ENCODE measurements at places on chromosomes 2 and 18.

GRCh38 chr18:55444536-55444935, 143.5 kb downstream of the TCF4 start:
- no peak for DNase-seq

DNA sequence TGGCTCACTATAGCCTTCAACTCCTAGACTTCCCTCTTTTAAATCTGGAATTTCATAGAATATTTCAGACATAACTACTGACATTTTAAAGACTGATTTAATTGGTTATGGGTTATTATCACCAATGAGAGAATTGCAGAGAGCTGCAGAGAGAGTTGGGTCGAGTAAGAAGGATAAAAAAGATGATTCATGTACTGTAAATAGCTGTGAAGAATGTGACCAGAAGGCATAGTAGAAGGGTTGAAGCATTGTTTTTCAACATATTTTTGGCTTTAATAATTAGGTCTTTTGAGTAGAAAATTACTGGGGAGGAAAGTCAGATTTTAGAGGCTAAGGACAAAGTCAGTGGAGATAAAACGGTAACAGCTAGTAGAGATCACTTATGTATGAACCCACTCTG, 503.2 kb upstream of the SLC8A1 start:
- no peak for DNase-seq

- no peak for DNase-seq
These were observed 192.8 kb upstream of the PID1 start for GRCh38 chr2:229463841-229464346.

DNA sequence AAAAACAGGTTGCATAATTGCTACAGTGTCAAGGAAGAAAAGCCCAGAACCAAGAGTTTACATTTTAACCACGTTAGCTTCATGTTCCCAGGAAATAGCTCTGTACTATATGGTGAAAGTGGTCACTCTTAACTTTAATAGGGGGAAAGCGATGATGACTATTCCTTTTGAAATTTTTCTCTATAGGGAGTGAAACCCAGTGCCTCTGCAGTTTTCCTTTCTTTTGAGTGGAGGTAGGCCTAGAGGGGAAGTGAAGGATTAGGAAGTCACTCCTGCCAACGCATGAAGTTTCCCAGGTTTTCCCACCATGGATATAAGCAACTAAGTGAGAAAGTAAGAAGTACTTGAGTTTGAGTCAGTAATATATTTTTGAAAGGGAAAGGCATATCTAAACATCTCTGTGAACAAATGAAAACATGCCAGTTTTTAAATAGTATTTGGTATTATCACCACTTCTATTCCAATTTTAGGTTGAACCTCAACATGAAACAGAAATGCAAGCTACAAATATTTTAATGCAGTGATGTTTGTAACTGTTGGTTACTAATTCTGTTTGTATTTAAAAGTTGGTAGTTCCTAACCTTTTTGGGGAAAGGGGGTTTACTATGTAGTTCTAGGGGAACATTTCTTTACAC, 91.9 kb downstream of the VRK2 start:
- no peak for DNase-seq

DNA sequence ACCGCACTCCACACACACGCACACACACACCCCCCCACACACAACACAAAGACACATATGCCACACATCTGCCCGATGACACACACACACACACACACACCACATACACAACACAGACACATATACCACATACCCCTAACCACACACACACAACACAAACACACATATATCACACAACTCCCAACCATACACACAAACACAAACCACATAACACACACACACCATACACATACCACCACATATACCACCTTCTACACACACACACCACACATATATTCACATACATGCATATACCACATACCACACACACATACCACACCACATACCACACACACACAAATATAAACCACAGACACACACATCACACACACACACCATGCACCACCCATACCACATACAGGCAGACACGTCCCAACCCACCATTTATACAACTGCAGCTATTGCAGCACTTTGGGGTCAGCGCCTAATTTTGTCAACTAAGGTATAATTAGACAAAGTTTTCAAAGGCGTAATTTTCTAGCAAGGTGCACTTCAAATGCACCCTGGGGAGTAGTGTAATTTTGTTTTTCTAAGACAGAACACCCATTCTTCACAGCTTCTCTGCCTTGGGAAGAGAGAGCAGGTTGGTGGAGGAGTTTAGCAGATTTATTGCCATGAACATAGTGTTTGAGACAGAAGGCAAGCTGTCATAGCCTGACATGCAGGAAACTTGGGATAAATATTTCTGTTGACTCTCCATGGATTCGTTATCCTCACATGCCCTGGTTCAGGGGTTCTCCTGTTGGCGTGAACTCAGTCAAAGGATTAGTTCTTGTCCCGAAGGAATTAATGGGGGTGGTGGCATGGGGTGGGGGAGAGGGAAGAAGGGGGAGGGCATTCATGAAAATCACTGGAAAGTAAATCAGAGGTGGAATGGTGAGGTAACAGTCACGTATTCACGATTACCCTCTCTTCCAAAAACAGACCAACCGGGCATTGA, 416.1 kb downstream of the LPIN1 start:
- no peak for DNase-seq

DNA sequence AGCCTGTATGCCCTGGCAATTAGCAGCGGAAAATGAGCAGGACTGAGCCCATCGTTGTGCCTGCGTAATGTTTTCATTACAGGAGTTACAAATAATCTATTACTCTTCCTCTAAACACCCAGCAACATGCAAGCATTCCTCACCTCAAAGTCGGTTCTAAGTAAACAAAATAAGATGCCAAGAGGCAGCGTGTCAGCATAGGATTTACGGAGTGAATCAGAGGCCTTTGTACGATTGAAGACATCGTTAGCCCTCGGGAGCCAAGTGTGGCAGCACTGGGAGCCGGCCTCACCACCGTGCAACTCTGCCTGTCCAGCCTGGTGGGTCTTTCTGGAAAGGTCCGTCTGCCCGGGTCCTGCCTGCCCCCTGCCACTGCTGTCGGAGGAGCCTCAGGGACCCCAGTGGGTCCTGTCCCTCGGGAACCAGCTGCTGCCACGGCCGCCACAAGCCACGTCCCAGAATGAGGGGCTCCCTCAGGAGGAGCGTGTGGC, 80.1 kb upstream of the CTDP1 start:
- no peak for DNase-seq

DNA sequence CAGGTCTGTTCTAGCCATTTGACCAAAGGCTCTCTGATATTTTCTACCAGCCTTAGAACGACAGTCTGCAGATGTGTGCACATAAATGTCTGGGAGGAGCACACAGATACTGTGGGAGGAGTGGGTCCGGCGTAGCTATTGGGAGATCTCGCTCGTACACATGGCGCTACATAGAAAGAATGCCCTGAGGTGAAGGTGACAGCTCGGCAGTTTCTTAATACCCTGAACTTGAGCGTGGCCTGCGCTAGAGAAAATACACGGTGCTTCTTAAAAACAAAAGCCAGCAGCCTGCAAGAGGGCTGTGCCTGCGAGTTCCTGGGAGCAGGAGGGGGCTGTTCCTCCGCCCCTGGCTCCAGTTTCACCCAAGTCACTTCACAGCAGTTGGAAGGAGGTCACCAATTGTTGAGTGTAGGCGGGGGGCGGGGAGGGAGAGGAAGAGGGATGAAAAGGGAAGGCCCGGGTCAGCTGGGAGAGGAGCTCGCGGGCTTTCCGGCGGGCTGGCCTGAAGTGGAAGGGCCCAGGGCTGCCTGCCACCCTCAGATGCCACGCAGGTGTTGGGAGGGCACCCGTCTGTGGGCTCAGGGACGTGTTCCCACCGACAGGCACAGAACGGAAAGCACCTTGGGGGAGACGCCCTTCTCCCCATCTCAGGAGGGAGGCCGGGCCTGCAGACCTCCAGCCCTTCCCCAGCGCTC, 124.7 kb upstream of the ZNF516 start:
- peak; percentile 6 for DNase-seq

DNA sequence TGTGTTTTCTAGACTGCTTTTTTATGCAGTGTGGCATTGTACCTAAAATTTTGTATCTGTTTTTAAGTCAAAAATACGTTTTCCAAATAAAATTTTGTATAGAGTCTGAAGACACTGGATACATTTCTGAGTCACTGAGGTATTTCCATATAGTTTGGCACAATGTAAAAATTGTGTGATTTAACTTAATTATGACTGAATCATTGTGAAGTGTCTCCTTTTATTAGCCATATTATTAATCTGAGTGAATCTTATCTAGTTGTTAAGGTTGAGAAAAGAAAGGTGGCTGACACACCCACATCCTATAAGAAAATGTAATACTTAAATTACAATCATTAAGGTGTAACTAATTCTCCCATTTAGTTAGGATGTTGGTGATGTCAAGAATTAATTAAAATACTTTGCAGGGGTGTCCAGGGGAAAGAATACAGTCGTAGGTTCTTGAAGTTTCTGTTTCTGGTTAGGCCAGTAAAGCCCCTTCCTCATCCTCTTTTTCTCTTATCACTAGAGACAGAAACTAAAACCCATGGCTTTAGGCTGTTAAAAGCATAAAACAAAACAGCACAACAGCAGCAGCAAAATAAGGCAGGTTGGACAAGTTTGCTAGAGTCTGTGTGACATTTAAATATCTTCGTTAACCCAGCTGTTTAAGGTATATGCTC, 71.6 kb downstream of the UBE2E3 start:
- DNase-seq, result no peak

GRCh38 chr2:6089474-6089873, 397.3 kb downstream of the SOX11 start:
- no peak for DNase-seq

DNA sequence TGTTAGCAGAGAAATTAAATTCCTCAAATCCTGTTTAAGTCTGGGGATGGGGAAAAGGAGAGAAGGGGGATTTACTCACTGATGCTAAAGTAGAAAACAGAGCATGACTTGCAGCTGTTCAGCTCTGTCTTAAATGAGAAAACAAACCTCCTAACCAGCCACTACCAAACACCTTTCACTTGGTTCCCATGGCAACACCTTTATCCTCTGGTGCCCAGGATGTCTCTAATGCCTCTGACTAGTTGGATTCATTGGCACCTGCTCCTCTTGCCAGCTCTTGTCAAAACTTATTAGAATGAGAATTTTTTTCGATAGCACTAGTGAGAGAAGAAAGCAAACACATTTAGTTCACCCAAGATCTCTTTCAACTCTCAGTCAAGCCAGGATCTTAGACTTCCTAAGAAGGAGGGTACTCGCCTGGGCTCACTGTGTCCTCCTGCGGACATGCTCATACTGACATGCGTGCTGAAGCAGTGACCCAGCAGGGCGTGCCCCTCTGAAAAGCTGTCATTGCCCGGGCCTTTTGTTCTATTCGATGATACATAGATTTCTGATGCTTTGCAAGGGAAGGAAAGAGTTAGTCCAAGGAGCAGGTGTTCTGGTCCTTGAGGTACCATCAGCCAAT, 656.0 kb upstream of the CELF4 start:
- no peak for DNase-seq

- DNase-seq, result peak; percentile 59
These were observed 8.8 kb downstream of the NFATC1 start for GRCh38 chr18:79404567-79404910.

DNA sequence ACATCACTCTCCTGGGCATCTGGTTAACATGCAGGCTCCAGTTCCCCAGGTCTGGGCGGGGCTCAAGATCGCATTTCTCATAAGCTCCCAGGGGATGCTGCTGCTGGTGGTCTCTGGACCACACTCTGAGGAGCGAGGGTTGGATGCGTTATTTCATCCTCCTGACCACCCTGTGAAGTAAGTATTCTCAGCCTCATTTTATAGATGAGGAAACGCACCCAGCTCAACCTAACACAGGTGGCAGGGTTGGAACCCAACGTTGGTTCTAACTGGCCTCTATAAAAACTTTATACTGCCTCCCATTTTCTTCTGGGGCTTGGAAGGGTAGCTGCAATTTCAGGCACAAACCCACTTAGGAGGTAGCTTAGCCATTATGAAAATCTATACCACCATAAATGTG, 120.5 kb downstream of the FAM210A start:
- no peak for DNase-seq

DNA sequence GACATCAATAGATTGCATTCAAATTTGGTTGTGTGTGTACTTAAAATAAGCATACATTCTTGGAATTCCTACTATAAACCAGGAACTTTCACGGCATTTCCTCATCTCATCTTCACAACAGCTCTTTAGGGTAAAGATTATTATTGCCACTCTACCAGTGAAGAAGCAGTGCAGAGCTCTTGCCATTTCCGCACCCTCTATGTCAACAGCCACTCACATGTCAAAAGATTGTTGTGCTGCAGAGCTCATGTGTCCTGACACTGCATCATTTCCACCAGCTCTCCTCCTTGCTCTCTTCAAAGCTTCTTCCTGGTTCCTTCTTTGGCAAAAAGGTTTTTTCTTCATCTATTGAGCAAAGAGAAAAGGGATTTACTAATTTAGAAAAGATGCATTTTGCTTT, 26.5 kb upstream of the L3MBTL4 start:
- no peak for DNase-seq

DNA sequence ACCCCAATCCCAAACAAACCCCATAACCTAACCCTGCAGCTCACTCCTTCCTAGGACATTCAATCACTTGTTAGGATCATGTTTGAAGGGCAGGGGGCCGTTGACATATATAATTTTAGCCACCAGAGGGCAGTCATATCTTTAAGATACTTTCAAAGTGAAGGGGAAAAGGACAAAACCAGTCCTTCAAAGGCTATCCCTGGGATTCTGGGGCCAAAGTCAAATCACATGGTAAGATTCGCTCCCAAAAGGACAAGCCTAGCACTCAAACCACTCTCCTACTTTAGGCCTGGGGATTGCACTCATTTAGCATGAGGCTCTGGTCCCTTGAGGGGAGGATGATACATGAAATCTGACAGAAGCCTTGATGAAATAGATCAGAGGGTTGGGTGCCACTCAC, 44.6 kb downstream of the HAUS1 start:
- peak; percentile 40 for DNase-seq

- no peak for DNase-seq
These were observed 3.3 kb downstream of the SP110 start for GRCh38 chr2:230216489-230216888.

- DNase-seq, result no peak
These were observed 76.1 kb upstream of the AQP4 start for GRCh38 chr18:26941584-26941983.

- no peak for DNase-seq
These were observed 184.1 kb upstream of the ARL4C start for GRCh38 chr2:234680688-234681619.

- peak; percentile 15 for DNase-seq
These were observed 1.4 kb downstream of the RAB11FIP5 start for GRCh38 chr2:73111073-73112025.

DNA sequence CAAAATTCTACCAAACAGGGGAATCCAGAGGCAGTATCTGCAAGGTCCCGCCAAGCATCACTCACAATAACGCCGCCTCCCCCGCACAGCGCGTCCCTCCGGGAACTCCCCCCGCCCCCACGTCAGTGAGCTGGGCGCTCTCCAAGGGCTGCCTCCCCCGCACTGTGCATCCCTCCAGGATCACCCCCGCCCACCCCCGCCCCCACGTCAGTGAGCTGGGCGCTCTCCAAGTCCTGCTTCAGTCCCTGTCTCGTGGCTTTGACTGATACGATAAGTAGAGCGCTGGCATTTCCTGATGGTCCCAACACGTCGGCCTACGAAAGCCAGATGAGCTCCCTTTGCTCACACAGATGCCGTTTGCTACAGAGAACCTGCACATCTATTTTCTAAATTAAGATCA, 130.7 kb upstream of the TPO start:
- DNase-seq, result no peak
